ENCODE measurements at places on chromosomes 12 and 14.

- DNase-seq: peak; percentile 99
These were observed at the start of gene SP1 for GRCh38 chr12:53380104-53380793. Gene SP1 (plus strand): TSS chr12:53380176. CDS start chr12:53380292, 116 bp downstream.

DNA sequence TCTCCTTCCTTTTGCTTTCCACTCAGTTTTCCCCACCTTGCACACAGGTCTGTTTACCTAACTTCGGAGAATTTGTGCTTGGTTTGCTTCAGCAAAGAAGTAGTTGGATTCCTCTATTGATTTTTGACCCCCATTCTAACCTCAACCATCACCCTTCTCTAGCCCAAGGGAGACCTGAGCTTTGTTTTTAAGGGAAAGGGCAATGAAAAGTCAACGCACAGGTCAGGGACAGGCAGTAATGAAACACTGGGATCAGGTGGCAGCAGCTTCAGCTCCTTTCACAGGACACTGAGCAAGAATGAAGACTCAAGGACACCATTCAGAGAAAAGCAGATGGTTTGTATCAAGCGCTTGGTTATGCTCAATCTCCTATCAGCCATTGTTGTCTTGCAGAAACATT is 46.9 kb upstream of the KRR1 start:
- DNase-seq: no peak

DNA sequence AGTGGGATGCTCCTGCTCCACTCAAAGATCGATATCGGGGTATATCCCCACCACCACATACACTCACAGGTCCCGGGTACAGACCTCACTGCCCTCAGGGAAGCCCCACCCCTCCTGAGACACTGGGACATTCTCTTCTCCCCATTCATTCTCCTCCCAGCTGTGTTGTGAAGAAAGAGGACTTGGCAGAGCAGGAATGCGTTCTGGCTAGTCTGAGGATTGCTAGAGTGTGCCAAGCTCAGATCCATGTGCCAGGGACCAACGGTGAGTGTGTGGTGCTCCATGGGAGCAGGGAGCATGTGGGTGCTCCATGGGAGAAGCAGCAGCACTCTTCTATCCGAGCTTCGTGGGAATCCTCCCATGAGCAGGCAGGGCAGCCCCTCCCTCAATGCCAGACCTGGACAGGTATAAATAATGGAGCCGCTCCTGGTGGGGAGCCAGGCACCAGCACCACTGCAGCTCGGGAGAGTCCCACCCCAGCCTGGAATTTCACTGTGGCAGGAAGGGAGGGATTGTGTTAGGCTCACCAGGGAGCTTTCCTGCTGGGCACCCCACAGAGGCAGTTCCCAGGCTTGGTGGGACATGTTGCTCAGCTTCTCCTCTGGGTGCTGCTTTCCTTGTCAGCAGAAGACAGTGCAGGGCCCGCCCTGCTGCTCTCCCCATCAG is 2.3 kb upstream of the KRT5 start:
- DNase-seq: no peak

DNA sequence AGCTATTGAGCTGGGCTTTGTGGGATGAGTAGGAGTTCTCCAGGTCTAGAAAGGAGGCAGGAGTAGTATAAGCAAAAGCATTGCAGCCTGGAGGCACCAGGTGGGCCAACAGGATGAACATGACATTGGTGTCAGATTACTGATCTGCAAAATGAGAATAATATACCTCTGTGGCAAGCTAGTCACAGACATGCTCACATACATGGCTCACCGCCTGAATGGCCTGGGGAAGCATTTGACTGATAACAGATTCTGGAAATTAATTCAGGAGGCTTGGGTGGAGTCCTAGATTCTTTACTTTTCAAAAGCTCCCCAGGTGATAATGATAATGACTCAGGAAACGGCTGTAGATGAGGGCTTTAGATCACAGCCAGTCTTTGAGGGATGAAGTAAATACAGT is 709 bp downstream of the TCL1B start:
- no peak for DNase-seq

- no peak for DNase-seq
These were observed 58.1 kb upstream of the CAND1 start for GRCh38 chr12:67211029-67211428.

- DNase-seq: no peak
These were observed 3.0 kb upstream of the CISTR start for GRCh38 chr12:53754633-53755264.

- DNase-seq: no peak
These were observed 532 bp upstream of the C1RL start for GRCh38 chr12:7109572-7109920.

GRCh38 chr14:103029936-103030335 is 27.4 kb downstream of the CDC42BPB start:
- DNase-seq: no peak

DNA sequence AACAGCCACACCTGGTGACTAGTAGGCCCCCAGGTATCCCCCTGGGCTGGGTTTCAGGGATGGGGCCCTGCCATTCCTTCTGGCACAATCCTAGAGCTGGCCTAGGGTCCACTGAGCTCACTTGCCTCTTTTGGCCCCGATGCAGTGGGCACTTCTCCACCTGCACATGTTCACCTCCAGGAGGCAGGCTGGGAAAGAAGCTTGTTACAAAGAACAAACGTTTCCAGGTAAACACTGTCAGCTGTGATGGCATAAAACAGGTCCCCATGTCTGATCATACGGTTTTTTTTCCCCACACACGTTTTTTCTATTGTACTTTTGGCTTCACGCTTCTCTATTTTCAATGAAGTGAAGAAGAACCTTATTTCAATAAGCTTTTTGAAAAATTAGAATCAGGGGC is 15.8 kb upstream of the HVCN1 start:
- no peak for DNase-seq

DNA sequence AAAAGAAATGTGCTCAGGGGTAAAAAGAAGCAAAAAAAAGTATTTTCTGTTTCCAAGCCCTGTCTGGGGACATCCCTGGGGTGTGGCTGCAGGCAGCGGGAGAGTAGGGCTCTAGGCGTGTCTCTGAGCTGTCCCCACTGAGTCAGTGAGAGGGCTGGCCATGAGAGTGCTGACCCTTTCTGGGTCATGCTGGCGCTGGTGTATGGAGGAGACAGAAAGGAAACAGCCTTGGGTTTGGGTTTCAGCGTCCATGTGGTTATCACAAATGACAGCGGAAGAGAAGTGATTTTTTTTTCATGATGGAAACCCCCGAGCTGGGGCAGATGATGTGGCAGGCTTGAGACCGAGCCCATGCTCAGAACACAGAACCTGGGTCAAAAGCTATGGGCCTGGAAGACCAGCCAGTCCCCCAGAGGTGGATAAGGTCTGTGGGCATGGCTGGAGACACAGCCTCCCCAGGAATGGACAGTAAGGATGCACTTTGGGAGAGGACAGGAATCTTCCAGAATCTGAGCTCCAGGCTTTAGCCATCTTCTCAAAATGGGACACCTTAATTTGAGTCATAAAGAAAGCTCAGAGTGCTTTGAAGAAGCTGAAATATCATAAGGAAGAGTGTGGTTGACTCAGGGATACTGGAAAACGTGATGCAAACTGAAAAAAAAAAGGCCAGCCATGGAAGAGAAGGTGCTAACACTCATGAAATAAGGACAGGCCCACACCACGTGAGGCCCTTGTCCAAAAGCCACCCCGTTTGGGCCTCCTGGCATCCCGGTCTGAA is 36.2 kb downstream of the SYNE3 start:
- no peak for DNase-seq

- DNase-seq: no peak
These were observed 12.5 kb downstream of the EGLN3 start for GRCh38 chr14:33938131-33938949.

GRCh38 chr14:21003788-21004346 is 4.8 kb downstream of the SLC39A2 start:
- no peak for DNase-seq

- no peak for DNase-seq
These were observed 392.1 kb downstream of the RPS29 start for GRCh38 chr14:49194067-49194466.

DNA sequence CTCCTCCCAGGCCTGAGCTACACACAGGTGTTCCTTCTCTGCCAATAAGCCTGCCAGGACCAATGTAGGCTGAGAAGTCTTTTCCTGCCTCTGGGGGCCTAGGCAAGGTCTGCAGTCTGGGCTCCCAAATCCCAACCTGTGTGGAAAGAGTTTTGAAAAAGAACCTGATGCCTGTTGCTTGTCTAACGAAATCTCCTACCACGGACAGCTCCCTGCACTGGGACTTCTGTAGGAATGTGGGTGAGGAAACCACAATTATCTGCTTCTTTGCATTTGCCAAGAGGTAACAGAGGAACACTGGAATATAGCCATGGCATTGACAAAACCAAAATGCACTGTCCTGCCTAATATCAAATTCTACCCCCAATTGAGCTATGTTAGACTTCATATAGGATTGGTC is 877.0 kb upstream of the TMEM132C start:
- DNase-seq: no peak

DNA sequence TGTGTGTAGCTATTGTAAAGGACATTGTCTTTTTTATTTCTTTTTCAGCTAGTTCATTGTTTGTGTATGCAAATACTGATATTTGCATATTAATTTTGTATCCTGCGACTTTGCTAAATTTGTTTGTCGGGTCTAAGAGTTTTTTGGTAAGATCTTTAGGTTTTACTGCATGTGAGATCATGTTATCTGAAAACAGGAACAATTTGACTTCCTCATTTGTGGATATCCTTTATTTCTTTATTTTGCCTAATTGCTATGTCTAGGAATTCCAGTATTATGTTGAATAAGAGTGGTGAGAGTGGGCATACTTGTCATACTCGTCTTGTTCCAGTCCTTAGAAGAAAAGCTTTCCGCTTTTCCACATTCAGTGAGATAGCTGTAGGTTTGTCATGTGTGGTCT is 28.8 kb downstream of the SIX4 start:
- DNase-seq: no peak

- DNase-seq: no peak
These were observed 24.1 kb downstream of the PTGER2 start for GRCh38 chr14:52338051-52338681.

DNA sequence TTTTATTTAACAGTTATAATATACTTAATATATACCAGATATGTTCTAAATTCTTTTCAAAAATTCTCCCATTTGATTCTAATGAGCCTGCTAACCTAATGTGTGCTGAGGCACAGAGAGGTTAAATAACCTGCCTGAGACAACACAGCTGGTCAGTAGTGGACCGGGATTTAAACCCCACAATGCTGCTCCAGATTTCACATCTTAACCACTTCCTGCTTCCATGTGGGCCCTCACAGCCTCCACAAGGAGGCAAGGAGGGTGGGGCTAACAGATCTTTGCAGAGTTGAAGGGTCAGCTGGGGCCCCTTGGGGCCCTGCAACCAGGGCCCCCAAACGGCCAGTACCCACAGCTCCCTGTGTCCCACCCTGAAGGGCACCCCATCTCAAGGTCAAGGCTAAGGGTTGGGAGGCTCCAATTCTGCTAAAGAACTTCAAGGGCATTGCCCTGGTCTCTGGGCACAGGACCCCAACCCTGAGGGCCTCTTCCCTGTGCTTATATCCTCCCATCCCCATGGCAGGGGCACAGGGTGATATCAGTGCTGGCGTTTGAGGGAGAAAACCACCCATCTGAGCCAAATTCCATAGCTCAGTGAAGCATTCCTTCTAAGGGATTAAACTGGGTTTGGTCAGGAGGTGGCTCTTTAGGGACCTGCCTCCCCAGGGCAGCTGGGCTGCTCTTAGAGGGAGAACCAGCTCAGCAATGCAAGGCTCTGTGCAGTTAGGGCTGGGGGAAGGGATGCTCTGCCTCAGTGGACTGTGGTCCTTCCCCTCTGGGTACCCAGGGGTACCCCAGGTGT is 2.2 kb downstream of the KRT80 start:
- no peak for DNase-seq

DNA sequence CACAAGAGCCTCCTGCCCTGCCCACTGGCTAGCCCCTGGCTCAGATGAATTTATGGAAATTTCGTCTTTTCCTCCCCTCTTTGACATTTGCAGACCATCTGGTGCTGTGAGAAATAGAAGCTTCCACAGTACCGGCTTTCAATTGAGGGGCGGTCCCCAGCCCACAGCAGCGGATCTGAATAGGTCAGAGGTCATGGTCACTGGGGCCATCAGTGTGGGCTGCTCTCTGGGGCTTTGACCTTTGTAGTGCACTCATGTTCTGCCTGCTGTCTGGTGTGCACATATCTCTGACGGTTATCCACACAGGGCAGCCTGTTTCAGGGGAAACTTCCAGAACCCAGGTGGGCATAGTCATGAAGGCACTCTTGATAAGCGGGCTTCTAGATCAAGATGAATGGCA is 2.5 kb upstream of the RFLNA start:
- no peak for DNase-seq

DNA sequence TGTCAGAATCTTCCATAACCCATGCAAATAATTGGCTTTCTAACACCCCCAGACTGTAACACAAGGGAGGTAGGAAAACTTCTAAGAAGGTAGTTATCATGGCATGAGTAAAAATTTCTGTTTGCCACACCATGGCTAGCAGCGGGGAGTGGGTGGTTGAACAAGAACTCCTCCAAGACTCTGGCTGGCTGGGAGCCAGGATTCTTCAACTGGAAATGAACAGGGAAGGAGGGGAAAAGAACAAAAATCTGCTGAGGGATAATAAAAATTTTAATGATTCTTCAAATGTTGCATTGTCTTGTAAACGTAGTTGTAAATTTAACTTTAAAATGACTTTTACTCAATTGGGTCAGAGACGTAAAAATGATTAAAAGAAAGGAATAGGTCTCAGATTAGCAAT is 78.9 kb downstream of the AKAP6 start:
- DNase-seq: no peak

DNA sequence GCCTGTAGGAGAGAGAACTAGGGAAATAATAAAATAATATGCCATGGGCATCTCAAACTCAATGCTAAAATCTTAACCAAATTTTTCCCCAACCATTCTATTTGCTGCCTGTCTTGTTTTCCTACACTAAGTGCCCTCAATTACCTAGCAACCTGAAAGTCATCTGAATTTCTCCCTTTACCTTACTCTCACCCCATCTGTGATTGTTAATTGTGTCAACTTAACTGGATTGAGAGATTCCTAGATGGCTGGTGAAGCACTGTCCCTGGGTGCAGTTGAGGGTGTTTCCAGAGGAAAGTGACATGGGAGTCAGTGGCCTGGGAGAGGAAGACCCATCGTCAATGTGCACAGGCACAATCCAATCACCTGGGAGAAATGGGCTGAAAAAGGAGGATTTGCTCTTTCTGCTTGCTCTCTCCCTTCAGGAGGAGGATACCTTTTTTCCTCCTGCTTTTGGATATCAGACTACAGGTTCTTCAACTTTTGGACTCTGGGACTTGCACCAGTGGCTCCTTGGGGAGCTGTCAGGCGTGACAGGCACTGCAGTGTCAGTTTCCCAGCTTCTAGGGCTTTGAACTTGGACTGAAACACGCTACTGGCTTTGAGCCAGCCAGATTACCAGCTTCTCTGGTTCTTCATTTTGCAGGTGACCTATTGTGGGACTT is 100.1 kb downstream of the PPP1R12A start:
- DNase-seq: no peak

Data from stimulated activated CD4-positive, alpha-beta T cell treated with anti-CD3 and anti-CD28 coated beads, Interleukin-1b, Interleukin-23, amount 100 ng/mL, for 1 hour (primary cell).